ENCODE measurements at places on chromosomes 16 and 17.

DNA sequence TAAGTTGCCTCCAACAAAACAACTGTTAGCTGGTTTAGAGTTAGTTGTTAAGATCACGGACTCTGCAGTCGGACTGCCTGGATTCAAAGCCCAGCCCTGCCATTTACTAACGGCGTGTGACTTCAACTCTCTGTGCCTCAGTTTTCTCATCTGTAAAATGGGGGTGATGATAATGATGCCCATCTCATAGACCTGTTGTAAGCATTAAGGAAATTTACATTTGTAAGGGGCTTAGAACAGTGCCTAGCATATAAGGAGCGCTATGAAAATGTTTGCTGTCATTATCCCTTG lies 825 bp downstream of the SLC4A1 start:
- H3K4me1 ChIP-seq = no peaks in the 10 kb centered on the region
- no peaks in the 10 kb centered on the region for H3K27me3 ChIP-seq
- H3K4me3 ChIP-seq = no peak overlapping the region

DNA sequence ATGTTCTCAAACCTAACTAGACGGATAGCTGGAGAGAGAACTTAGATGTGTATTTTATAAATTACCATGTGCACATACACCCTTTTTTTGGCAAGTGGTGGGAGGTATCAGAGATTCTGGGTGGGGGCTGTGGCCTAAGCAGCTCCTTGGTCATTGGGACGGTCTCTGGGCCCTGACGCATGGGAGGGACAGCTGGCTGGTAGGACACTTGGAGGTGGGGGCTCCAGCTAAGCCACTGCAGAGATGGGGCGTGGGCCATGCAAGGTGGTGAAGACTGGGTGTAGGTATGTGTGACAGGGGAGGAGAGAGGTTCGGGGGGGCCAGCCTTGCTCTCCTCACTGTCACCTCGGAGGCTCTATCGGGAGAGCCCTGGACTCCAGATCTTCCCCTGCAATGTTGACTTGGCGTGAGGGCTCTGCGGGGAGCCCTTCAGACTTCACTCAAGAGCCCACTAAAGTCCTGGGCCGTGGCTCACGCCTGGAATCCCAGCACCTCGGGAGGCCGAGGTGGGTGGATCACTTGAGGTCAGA lies 17.1 kb downstream of the C1QTNF1 start:
- no peaks in the 10 kb centered on the region for H3K27me3 ChIP-seq
- no peak for DNase-seq
- no peak overlapping the region for H3K27ac ChIP-seq
- H3K36me3 ChIP-seq = no peaks in the 10 kb centered on the region
- no peak overlapping the region for H3K4me3 ChIP-seq
- peaks cover 10% of the 10 kb centered on the region for H3K4me1 ChIP-seq

- no peak overlapping the region for H3K4me3 ChIP-seq
- peaks cover 19% of the 10 kb centered on the region for H3K4me1 ChIP-seq
- peak; percentile 52 for DNase-seq
- no peaks in the 10 kb centered on the region for H3K36me3 ChIP-seq
Measured at GRCh38 chr16:57648581-57649442, 19.3 kb upstream of the ADGRG3 start.

- H3K36me3 ChIP-seq = peaks cover 3% of the 10 kb centered on the region
- H3K27me3 ChIP-seq = no peaks in the 10 kb centered on the region
- H3K27ac ChIP-seq = peak overlapping the region; percentile 100
- H3K4me1 ChIP-seq = peaks cover 74% of the 10 kb centered on the region
- peak overlapping the region; percentile 89 for H3K4me3 ChIP-seq
Measured at GRCh38 chr17:45225964-45226530, 4.4 kb downstream of the FMNL1 start.

DNA sequence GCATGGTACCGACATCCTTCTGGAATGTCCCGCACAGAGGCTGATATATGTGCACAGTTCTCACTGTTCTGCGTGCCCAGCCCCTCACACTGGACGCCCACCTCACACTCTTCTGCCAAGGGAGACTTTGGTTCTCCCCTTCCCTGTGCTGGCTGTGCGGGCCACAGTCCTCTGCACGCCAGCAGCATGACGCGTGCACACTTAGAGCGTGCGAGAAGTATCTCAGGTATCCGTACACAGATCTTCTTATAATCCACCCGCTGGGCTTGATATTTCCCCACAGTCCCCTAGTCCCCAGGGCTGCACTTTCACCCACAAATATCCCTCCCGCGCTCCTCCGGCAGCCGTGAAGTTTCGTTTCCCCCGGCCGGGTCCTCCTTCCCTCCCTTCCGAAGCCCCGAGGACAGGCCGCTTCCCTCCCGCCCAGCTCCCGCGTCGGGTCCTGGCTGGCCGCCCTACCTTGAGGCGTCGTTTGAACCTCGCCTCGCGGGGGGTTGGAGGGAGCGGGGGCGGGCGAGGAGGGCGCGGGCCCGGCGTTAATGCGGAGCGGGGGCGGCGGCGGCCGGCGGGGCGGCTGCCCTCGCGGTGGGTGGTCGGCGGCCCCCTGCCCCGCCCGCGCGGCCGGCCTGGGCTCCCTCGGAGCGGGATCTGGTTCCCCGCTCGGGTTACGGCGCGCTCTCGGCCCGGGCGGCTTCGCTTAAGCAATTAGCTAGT lies 5.0 kb upstream of the FOXF1 start:
- no peak overlapping the region for H3K27ac ChIP-seq
- H3K36me3 ChIP-seq = no peaks in the 10 kb centered on the region

GRCh38 chr16:9971907-9972306 lies 210.3 kb downstream of the GRIN2A start:
- H3K4me1 ChIP-seq = no peaks in the 10 kb centered on the region
- H3K4me3 ChIP-seq = no peak overlapping the region
- no peak for DNase-seq
- H3K36me3 ChIP-seq = no peaks in the 10 kb centered on the region
- H3K27ac ChIP-seq = no peak overlapping the region

- H3K27me3 ChIP-seq = peaks cover 2% of the 10 kb centered on the region
- H3K36me3 ChIP-seq = no peaks in the 10 kb centered on the region
- H3K4me3 ChIP-seq = peak overlapping the region; percentile 75
- H3K4me1 ChIP-seq = peaks cover 24% of the 10 kb centered on the region
- no peak for DNase-seq
- H3K27ac ChIP-seq = no peak overlapping the region
Measured at GRCh38 chr17:76385892-76386786, 1.7 kb downstream of the SPHK1 start.

GRCh38 chr16:53115047-53115446 lies 60.3 kb downstream of the CHD9 start:
- H3K4me1 ChIP-seq = peaks cover 25% of the 10 kb centered on the region
- no peak overlapping the region for H3K27ac ChIP-seq
- H3K36me3 ChIP-seq = no peaks in the 10 kb centered on the region
- DNase-seq = no peak
- no peaks in the 10 kb centered on the region for H3K27me3 ChIP-seq

- no peak overlapping the region for H3K4me3 ChIP-seq
- no peaks in the 10 kb centered on the region for H3K4me1 ChIP-seq
- peaks cover 52% of the 10 kb centered on the region for H3K36me3 ChIP-seq
- H3K27ac ChIP-seq = no peak overlapping the region
- no peak for DNase-seq
- H3K27me3 ChIP-seq = no peaks in the 10 kb centered on the region
Measured at GRCh38 chr16:50296807-50297206, 30.5 kb downstream of the ADCY7 start.

DNA sequence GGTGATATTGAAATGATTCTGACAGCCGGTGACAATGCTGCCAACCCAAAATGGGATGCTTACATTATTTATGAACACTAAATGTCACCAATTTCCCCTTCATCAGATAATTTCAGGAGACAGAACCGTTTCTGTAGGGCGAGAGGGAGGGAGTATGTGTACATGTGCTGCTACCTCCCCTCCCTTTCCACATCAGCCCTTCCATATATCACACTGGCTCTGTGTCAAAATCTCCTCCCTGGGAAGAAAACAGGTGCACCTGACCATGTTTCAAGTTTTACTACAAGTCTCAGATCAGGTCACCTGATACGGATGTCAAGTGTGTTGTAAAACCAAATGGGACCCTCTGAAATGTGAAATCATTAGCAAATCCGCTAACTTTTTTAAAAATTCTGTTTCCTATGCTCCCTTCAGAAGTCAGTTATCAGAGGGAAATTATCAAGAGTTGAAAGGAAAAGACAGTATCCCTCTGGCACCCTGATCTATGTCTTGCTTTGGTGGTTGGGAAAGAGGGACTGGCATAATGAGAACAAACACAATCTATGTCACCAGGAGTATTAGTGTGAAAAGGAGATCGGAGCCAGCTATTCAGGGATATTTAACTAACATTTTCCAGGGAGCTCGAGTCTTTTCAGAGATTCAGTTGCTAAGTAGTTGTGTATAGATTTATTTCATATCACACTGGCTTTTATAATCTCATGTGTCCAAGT lies 1002.3 kb upstream of the CDH8 start:
- no peaks in the 10 kb centered on the region for H3K36me3 ChIP-seq
- H3K4me1 ChIP-seq = no peaks in the 10 kb centered on the region
- no peak for DNase-seq
- no peaks in the 10 kb centered on the region for H3K27me3 ChIP-seq
- H3K4me3 ChIP-seq = no peak overlapping the region

DNA sequence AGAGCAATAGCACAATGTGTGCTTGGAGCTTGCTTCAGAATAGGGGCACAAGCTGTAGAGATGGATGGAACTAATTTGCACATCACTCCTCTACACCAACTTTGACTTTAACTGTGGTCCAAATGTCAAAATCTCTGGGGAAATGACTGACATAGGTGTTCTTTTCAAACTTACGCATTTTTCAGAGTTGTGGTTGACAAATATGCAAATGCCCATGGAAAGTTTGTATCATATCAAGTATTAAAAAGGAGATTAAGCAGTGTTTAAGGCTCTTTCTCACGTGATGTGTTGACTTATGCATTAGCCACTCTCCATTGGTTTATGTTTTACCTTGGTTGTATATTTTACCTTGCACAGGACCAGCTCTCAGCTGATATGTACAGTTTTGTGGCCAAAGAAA lies 77.1 kb downstream of the ELAC2 start:
- H3K27ac ChIP-seq = no peak overlapping the region
- no peak overlapping the region for H3K4me3 ChIP-seq
- H3K27me3 ChIP-seq = no peaks in the 10 kb centered on the region
- no peaks in the 10 kb centered on the region for H3K4me1 ChIP-seq

DNA sequence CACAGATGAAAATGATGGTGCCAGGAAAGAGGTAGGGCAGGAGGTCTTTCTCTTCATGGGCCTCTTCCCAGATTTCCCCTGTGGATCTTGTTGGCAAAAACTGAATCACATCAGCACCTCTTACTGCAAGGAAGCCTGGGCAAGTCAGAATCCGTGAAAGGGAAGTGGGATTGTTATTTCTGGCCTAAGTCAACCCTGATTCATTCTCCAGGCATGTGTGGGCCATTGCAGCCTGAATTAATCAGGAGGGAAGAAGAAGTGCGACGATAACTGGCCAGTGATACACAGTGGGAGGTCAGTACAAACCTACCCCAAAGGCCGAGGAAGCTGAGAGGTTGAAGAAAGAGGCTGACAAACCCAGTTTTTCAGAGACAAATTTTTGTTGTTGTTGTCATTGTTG lies 17.9 kb upstream of the NSMCE1 start:
- no peak for DNase-seq
- no peak overlapping the region for H3K4me3 ChIP-seq
- no peak overlapping the region for H3K27ac ChIP-seq
- H3K36me3 ChIP-seq = no peaks in the 10 kb centered on the region
- peaks cover 40% of the 10 kb centered on the region for H3K4me1 ChIP-seq

GRCh38 chr17:65678546-65678945 lies 117.1 kb upstream of the AXIN2 start:
- H3K36me3 ChIP-seq = no peaks in the 10 kb centered on the region
- H3K27me3 ChIP-seq = no peaks in the 10 kb centered on the region

DNA sequence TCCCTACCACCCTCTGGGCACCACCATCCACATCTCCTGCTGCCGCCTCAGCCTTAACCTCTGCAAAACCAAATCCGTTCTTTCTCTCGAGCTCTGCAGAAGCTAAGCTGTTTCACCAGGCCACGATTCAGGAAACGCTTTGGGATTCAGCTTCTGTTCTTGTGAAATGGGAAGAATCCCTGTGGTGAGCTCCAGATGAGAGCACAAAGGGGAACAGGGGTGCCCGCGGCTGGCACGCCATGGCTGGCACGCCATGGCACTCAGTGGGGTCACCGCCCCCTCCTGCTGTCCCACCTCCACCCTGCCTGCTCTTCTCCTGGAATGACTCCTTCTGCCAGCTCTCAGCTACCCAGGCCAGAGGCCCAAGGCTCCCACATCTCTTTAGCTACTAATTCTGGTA lies 5.7 kb downstream of the QPRT start:
- no peaks in the 10 kb centered on the region for H3K27me3 ChIP-seq
- H3K36me3 ChIP-seq = peaks cover 2% of the 10 kb centered on the region
- no peak overlapping the region for H3K4me3 ChIP-seq
- peaks cover 20% of the 10 kb centered on the region for H3K4me1 ChIP-seq

- no peak overlapping the region for H3K27ac ChIP-seq
- no peak for DNase-seq
- no peaks in the 10 kb centered on the region for H3K36me3 ChIP-seq
Measured at GRCh38 chr16:35711435-35711834, 2252.0 kb downstream of the TP53TG3F start.

- no peaks in the 10 kb centered on the region for H3K36me3 ChIP-seq
- no peak overlapping the region for H3K27ac ChIP-seq
- no peak for DNase-seq
- no peaks in the 10 kb centered on the region for H3K27me3 ChIP-seq
- no peak overlapping the region for H3K4me3 ChIP-seq
- H3K4me1 ChIP-seq = no peaks in the 10 kb centered on the region
Measured at GRCh38 chr16:64174327-64174726, 947.5 kb downstream of the CDH11 start.

DNA sequence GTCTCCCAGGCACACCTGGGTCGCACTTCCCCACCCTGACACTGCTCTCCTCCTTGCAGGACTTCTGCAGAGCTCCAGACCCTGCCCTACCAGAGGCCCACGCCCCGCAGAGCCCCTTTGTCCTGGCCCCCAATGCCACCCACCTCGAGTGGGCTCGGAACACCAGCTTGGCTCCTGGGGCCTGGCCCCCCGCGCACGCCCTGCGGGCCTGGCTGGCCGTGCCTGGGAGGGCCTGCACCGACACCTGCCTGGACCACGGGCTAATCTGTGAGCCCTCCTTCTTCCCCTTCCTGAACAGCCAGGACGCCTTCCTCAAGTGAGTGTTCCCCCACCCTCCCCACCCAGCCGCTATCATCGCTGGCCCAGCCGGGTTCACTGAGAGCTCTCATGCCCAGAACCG lies 79.6 kb downstream of the MGAT5B start:
- no peak overlapping the region for H3K4me3 ChIP-seq
- no peak for DNase-seq
- no peaks in the 10 kb centered on the region for H3K4me1 ChIP-seq
- H3K36me3 ChIP-seq = no peaks in the 10 kb centered on the region
- H3K27me3 ChIP-seq = no peaks in the 10 kb centered on the region

GRCh38 chr16:88792078-88792550 lies 7.1 kb upstream of the PIEZO1 start:
- H3K4me3 ChIP-seq = no peak overlapping the region
- no peak overlapping the region for H3K27ac ChIP-seq
- DNase-seq = no peak
- H3K27me3 ChIP-seq = no peaks in the 10 kb centered on the region
- no peaks in the 10 kb centered on the region for H3K36me3 ChIP-seq

GRCh38 chr17:16486373-16487250 lies 5.4 kb downstream of the LRRC75A start:
- peaks cover 6% of the 10 kb centered on the region for H3K27me3 ChIP-seq
- no peaks in the 10 kb centered on the region for H3K36me3 ChIP-seq
- H3K4me1 ChIP-seq = no peaks in the 10 kb centered on the region
- H3K4me3 ChIP-seq = no peak overlapping the region
- H3K27ac ChIP-seq = no peak overlapping the region
- DNase-seq = no peak

- no peaks in the 10 kb centered on the region for H3K27me3 ChIP-seq
- peak; percentile 86 for DNase-seq
- peak within 1 kb of the TSS; percentile 88 for H3K4me3 ChIP-seq
Measured at GRCh38 chr16:84504420-84505248, at the start of gene MEAK7. Gene MEAK7 (minus strand): TSS chr16:84504659. CDS start chr16:84498086, 6,573 bp downstream.

GRCh38 chr16:41439-42068 lies 11.9 kb downstream of the POLR3K start:
- no peaks in the 10 kb centered on the region for H3K27me3 ChIP-seq
- DNase-seq = no peak
